ENCODE measurements at places on chromosomes 4 and X.
A peak's percentile ranks its signal among the peaks of the same experiment; 100 is the strongest.

DNA sequence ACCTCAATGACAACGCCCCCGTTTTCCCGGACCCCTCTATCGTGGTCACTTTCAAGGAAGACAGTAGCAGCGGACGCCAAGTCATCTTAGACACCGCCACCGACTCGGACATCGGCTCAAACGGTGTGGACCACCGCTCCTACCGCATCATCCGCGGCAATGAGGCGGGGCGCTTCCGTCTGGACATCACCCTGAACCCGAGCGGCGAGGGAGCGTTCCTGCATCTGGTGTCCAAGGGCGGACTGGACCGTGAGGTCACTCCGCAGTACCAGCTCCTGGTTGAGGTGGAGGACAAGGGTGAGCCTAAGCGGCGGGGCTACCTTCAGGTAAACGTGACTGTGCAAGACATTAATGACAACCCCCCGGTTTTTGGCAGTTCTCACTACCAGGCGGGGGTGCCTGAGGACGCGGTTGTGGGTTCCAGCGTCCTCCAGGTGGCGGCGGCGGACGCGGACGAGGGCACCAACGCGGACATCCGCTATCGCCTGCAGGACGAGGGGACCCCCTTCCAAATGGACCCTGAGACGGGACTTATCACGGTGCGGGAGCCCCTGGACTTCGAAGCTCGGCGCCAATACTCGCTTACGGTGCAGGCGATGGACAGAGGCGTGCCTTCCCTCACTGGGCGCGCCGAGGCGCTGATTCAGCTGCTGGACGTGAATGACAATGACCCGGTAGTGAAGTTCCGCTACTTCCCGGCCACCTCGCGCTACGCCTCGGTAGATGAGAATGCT is 2.2 kb downstream of the FAT4 start:
- DNase-seq = no peak

GRCh38 chr4:109562457-109563239 is 2.6 kb downstream of the MCUB start:
- no peak for DNase-seq

GRCh38 chr4:88818631-88819470 is 121.2 kb upstream of the NAP1L5 start:
- DNase-seq = peak; percentile 32

GRCh38 chr4:86582410-86582809 is 11.7 kb upstream of the PTPN13 start:
- no peak for DNase-seq

GRCh38 chr4:100929758-100930157 is 411.9 kb upstream of the EMCN start:
- no peak for DNase-seq

DNA sequence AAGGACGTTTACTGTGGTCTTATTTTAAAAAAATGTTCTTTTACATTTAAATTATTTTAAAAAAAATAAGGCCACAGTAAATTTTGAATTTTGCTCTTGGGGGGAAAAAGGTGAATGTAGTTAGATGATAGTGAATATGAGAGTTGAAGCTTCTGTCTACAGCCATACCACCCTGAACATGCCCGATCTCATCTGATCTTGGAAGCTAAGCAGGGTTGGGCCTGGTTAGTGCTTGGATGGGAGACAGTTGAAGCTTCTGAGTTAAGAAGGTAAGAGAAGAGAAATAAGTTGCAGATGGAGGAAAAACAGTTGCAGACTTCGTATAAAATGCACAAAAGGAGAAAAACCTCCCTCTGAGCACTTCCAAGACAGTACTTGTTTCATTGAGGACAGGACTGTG is 115.6 kb upstream of the NR3C2 start:
- no peak for DNase-seq

DNA sequence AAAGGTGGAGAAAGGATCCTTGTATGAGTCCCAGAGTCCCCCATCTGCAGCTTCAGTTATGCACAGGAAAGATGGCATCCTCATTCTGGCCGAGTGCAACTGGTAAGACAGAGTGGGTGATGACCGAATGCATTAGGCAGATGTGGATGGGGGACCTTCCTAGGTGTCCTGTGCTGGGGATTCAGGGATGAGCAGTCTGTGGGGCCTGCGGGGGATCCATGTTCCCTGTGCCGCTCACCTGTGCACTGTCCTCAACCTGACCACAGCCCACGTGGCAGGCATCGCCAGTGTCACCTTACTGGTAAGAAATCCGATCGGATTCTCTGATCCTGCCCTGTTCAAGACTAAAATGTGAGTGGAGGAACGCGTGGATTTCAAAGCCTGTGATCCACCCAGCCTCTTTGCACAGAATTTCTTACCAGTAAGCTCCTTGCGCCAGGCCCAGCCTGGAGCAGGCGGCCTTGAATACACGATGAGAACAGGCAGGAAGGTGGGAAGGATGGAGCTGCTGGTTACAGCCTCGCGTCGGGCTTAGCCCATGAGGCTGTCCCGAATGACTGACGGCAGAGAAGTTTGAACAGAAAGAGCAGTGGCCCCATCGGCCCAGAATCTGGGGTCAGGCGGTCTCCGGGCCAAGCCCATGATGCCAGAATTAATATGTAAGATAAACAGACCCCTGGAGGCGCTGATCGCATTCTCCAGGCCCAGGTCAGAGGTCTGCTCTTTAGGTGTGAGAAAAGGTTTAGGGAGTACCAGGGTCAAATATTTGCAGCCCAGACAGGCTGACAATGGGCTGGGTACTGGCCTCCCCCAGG is 56.5 kb downstream of the CPZ start:
- no peak for DNase-seq
